ENCODE measurements at places on chromosomes 11 and 22.

DNA sequence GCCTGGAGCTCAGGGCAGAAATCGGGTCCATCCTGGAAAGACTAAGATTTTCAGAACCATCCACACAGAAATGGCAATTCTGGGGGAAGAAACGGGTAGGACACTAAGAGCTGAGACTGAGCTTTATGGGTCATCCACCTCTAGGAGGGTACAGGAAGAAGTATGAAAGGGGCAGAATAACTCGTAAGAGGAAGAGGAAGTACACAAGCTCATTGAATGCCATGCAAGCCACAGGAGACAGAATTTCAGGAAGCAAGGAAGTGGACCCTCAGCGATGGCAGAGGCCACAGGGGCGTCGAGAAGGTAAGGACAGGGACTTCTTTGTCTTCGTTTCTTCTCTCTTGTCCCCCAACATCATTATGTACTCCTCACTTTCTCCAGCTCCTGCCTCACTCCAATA is 169.6 kb downstream of the MAML2 start:
- no peak for DNase-seq

DNA sequence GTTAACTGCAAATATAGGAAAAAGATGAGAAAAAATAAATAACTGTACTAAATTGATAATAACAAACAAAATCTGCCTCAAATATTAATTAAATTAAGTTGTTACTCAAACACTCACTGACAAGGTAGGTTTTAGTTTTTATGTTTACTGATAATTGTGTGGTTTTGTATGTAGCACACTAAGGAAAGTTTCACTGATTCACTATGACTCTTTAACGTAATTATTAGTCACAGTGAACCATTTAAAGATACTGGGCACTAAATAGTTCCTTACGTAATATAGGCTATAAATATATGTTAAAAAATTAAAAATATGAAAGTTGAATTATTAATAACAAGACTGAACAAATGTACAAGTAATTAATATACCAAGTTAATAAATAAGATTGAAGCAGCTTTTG is 2330.0 kb upstream of the RAG2 start:
- no peak for DNase-seq

DNA sequence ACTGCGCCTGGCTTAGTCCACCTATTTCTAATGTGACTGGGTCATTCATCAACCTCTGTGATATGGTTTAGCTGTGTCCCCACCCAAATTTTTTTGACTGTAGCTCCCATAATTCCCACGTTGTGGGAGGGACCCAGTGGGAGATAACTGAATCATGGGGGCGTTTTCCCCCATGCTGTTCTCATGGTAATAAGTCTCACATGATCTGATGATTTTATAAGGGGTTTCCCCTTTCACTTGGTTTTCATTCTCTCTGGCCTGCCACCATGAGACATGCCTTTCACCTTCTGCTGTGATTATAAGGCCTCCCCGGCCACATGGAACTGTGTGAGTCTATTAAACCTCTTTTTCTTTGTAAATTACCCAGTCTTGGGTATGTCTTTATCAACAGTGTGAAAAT is 8.7 kb downstream of the CENATAC start:
- no peak for DNase-seq

GRCh38 chr11:109140857-109141515 is 281.0 kb upstream of the C11orf87 start:
- no peak for DNase-seq

DNA sequence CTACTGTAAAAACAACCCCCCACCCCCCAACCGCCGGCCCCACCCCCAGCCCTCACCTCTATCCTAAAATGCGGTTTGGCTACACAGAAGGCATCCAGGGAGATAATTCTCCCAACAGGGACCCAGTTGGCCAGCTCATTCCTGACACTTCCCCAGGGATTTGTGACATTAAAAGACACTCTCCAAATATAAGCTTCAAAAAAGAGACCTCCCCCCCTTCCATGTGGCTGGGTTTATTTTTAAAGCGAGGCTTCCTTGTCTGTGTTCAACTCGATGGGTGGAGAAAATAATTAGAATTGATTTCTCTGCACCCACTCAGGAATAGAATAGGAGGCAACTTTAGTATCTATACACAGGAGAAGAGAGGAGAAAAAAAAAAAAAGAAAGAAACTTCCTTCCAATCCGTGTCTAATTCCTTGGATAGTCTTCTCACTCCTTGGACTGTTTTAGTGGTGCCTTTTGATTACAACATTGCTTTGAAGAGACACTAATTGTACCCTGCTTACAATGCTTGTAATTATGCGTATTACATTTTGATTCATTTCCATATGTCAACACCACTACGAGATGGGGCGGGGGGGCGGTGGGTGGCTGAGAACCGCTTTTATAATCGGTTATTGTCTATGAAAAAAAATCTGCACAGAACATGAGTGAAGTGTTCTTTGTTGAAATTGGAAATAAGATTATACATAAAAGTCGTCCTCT is 500.4 kb downstream of the MIAT start:
- DNase-seq = no peak

GRCh38 chr11:68345776-68346461 is 33.5 kb downstream of the LRP5 start:
- no peak for DNase-seq

GRCh38 chr11:68071281-68072048 is 32.6 kb downstream of the TCIRG1 start:
- DNase-seq = no peak

- no peak for DNase-seq
Observed at GRCh38 chr11:72358466-72359405, 75.6 kb downstream of the CLPB start.

DNA sequence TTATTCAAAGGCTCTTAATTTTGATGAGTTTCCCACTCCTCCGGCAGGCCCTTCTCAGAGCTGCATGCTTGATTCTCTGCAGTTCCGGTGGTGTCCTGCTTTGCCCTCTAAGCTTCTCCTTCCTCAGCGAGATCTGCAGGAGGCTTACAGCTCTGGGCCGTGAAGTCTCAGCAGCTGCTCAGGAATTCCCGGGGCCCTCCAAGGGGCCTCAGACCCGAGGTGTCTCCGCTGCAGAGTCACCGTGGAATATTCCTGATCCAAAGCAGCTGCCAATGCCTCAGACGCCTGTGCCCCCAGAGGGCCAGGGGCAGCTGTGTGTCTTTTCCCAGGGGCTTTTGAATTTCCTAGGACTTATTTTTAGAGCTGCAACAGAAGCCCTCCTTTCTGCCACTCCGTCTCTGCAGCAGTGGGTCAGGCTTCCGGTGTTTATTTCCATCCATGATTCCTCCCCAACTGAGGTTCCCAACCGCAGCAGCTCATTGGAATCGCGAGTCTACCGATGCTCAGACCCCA is 37.2 kb downstream of the RPS6KA4 start:
- no peak for DNase-seq

DNA sequence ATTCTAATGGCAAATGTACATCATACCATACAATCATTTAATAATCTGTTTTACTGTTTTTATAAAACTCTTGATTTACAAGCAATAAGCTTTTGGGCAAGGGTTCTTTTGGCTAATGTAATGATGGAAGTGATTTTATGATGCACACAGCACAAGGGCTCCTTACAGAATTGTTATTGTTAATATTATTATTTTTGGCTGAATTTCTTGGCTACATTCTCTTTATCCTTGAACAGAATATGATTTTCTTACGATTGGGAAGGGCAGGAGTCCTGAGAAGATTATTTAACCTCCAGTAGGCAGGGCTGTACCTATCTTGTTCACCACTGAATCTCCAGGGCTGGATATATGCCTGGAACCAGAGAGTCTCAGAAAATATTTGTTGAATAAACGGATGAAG is 70.4 kb upstream of the ARHGAP20 start:
- DNase-seq = no peak

DNA sequence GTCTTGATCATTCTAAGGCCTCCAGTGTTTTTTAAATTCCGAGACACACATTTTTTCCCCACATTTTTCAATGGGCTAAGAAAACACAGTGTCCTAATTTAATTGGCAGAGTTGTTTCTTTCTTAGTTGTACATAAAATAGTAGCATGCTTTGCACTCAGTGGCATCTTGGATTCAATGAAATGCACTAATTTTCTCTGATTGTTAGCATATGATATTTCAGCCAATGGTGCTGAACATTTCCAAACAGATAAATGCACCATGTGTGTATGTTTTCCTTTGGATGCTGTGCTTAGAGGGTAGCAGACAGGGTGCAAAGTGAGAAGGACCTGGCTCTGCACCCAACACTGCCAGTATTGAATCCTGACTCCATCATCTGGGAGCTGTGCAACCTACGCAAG is 103.5 kb downstream of the LDLRAD3 start:
- DNase-seq = no peak

- DNase-seq = no peak
Observed at GRCh38 chr11:69941546-69942332, 122.5 kb upstream of the FGF3 start.

DNA sequence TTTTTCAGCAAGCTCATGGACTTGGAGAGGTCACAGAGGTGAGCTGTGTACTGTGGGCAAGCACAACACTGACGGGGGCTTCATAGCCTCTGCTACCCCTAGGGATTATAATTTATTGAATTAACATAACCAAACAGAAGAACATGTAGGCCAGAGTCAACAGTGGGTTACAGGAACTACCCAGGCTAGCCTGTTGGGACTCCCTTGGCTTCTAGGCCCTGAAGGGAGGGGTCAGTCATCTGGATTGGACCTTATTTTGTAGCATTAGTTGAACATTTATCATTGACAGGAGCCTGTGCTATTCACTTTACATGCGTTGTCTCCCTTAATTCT is 56.9 kb downstream of the KREMEN1 start:
- DNase-seq = no peak

- no peak for DNase-seq
Observed at GRCh38 chr11:79199729-79200354, 241.0 kb downstream of the TENM4 start.

Measured in T1000 (cell line).